ENCODE measurements at places on chromosomes 12 and 14. TPM values are rescaled to one million over a fixed set of nuclear protein-coding genes. Genes with fewer than 3 reads are reported as not detected.

Gene HOXC6
- 0.40 TPM for total RNA-seq

Gene GRIP1
- 5.2 TPM for total RNA-seq

Gene TNS2
- 188 TPM for total RNA-seq

- peak overlapping the region; percentile 42 for H3K27ac ChIP-seq
- no peak for DNase-seq
- no peaks in the 10 kb centered on the region for H3K27me3 ChIP-seq
- no peaks in the 10 kb centered on the region for H3K36me3 ChIP-seq
- H3K4me1 ChIP-seq = peaks cover 39% of the 10 kb centered on the region
These were observed 59.6 kb downstream of the DIP2B start for GRCh38 chr12:50564237-50564947.

DNA sequence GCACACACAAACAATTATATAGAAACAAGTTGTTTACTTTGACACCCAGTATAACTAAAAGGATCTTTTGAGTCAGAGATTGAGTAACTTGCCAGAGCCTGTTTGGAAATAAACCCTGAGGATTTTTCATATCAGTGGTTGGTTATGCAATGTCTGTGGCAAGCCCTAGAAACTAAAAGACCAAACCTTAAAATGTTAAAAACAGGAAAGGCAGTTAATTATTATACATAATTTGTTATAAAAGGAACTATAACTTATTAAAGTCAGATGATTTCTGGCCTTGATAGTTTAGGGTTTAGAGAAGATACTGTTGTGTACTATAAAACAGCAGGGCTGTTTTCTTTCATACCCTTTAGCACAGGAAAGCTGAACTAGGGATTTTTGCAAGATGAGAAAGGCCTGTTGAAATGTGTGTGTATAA lies 44.1 kb downstream of the PSEN1 start:
- no peaks in the 10 kb centered on the region for H3K27me3 ChIP-seq
- no peak for DNase-seq
- H3K27ac ChIP-seq = peak overlapping the region; percentile 72
- H3K4me1 ChIP-seq = peaks cover 28% of the 10 kb centered on the region
- peaks cover 44% of the 10 kb centered on the region for H3K36me3 ChIP-seq

DNA sequence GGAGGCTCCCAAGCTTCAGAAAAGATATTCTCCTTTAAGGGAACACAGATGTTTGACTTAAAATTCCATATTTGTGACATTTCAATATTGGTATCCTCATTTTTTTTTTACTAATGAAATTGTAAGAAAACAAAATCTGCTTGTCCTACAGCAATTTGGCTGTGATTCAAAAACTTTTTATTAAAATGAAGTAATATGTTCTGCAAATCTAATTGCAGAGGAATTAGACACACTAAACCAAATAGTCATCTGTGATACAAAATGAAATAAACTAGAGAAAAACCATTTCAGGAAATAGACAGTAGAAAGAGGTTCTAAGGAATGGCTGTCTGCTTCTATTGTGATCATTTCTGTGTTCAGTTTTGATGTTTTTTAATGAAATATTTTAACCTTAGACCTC lies 50.1 kb upstream of the HIF1A start:
- no peak overlapping the region for H3K4me3 ChIP-seq
- no peak overlapping the region for H3K27ac ChIP-seq
- H3K27me3 ChIP-seq = no peaks in the 10 kb centered on the region
- no peaks in the 10 kb centered on the region for H3K4me1 ChIP-seq

DNA sequence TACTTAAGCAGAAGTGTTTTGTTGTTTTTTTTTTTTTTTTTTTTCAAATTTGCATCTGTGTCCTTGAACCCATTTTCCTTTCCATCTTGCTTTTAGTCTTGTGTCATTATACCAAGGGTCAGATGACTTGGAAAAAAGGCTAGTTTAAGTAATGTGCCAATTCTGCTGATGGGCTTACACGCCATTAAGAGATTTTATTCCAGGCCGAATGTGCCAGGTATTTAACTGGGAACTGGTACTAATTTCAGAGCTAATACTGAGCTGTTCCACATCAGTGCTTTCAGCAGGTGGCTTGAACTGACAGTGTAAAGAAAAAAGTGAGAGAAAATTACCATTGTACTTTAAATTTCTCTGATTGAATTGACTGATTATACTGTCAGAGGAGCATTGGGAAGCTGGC lies 224.9 kb downstream of the NPAS3 start:
- no peaks in the 10 kb centered on the region for H3K4me1 ChIP-seq
- no peak for DNase-seq
- H3K36me3 ChIP-seq = no peaks in the 10 kb centered on the region
- no peaks in the 10 kb centered on the region for H3K27me3 ChIP-seq

Measured in upper lobe of left lung (tissue), 6 donors.